ENCODE measurements at places on chromosomes 13 and 19.

DNA sequence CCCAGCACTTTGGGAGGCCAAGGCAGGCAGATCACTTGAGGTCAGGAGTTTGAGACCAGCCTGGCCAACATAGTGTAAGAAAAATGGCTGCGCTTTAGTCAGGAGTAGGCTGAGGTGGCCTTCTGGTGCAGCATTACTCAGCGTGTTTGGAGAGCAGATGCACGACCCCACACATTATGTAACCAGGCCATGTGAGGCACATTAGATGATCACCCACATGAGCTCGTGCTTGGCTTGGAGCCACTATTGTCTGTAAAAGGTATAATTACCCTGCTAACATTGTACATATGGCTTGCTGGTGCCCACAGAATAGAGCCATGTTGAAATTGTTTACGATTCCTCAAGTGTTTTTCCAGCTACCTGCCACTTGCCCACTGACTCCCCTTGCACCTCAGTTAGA, 24.0 kb upstream of the SCEL start:
- DNase-seq, result no peak

- DNase-seq, result no peak
Observed at GRCh38 chr13:45280011-45280410, 61.0 kb downstream of the TPT1 start.

DNA sequence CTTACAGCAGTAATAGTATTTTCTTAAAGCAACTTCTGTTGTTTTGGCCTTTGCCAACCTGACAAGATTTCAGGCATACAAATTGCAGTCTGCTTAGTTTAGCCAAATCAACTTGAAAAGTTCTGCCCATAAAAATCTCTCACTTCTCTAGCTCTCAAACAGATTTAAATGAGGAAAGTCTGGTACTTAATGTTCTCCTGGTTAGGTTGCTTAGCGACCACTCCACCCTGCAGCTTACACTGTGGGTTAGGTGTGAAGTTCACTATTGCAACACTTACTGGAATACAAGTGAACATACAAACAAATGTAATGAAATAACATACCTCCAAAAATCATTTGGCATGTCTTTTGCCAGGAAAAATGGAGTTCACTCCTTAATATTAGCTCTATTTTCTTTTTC, 178.7 kb upstream of the PCDH9 start:
- DNase-seq, result no peak

- DNase-seq, result no peak
Observed at GRCh38 chr19:36819130-36819630, 19.0 kb downstream of the ZNF790 start.

GRCh38 chr19:14004619-14005348, 1.3 kb downstream of the RFX1 start:
- no peak for DNase-seq

- no peak for DNase-seq
Observed at GRCh38 chr13:77660841-77661250, 36.6 kb upstream of the SLAIN1 start.

GRCh38 chr13:30864433-30865122, 41.5 kb upstream of the MEDAG start:
- no peak for DNase-seq

- DNase-seq, result no peak
Observed at GRCh38 chr13:33037673-33038072, 21.4 kb downstream of the KL start.

GRCh38 chr13:103297083-103297482, 230.9 kb upstream of the SLC10A2 start:
- no peak for DNase-seq

- no peak for DNase-seq
Observed at GRCh38 chr13:113552079-113552478, 32.5 kb upstream of the TFDP1 start.

GRCh38 chr19:37907735-37908455, 887 bp downstream of the SIPA1L3 start:
- no peak for DNase-seq

GRCh38 chr19:32427536-32427935, 22.0 kb downstream of the DPY19L3 start:
- DNase-seq, result no peak

DNA sequence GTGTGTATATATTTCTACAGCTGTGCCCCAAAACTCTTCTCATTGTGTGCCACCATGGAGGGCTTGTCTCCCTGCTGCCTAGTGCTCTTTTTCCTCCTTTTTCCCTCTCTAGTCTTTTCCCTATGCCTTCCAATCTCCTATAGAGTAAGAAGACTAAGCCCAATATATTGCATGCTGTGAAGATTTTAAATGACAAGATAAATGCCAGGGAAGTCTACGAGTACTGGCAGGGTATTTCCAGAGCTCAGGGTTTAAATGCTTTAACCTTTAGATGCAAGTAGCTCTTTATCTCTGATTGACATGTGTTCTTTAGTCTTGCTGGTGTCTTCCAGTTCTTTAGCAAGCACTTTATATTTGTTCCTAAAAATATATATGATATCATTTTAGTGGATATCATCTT, 200.7 kb downstream of the SLITRK1 start:
- DNase-seq, result no peak

GRCh38 chr19:16702123-16702522, 17.5 kb upstream of the NWD1 start:
- no peak for DNase-seq

GRCh38 chr19:38658462-38659306, 11.2 kb downstream of the ACTN4 start:
- no peak for DNase-seq

GRCh38 chr19:19259741-19260140, 13.4 kb downstream of the TM6SF2 start:
- no peak for DNase-seq

DNA sequence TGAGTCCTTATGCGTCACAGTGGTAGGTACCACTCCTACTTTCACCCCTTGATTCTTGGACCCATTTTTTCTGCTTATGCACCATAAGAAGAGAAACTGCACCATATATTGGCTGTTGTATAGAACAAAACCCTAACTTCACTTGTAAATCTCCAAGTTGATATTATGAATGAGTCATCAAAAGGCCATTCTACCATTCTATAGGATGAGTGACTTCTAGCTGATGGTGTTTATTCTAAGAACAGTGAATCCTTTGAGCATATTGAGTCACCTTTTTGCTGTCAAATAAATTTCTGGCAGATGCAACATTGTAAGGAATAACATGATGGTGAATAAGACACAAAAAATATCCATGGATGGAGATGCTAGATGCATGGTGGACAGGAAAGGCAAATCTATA, 57.7 kb downstream of the POLR1D start:
- DNase-seq, result no peak

DNA sequence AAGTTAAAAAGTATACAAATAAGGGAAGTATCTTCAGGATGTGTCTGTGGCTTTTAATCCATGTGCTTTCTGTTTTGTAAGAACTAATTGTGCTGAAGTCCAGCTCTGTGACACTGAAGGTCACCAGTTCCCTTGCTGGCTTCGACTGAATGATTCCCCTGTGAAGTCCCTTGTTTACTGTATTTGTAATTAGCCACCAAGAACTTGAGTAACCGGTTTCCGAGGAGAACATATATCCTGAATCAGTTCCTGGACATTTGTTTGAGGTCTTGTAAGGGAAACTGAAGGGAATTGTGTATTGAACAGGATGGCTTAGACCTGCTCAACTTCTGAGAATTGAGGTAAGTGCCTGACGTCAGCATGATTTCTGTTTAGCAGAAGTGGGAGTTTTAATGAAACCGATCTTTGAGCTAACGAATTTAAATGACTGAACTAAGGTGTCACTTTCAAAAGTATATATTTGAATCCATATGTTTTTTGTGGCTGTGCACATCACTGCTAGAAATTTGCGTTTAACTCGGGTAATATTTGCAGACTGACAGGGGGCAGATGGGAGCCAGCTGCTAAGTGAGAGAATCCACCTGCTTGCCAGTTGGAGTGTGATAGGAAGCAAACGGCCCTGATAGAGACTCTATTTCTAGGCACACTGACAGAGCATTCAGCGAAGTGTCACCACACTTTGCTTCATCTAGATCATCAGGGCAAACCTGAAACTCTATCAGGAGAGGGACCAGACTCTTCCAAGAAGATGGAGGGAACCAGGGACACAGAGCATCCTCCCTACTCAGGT, 530.0 kb downstream of the RFC3 start:
- DNase-seq, result no peak
